Cardiac muscle cell (in vitro differentiated cells and primary cell): ENCODE measurements at places on chromosomes 2 and 18. TPM values are rescaled to one million over a fixed set of nuclear protein-coding genes. Genes with fewer than 3 reads are reported as not detected.
A peak's percentile ranks its signal among the peaks of the same experiment; 100 is the strongest.

BMP10 gene
- total RNA-seq = 0.46 and 0.95 TPM in 2 replicates

PLEKHH2 gene
- total RNA-seq = 0.32 and 1.0 TPM in 2 replicates

CYP27C1 gene
- total RNA-seq = 1.5 and 1.6 TPM in 2 replicates

ACTG2 gene
- total RNA-seq = 0.42 and 4.0 TPM in 2 replicates

ATOH8 gene
- total RNA-seq = 10.6 and 12.6 TPM in 2 replicates

MARCO gene
- total RNA-seq = not detected in 2 replicates

DNA sequence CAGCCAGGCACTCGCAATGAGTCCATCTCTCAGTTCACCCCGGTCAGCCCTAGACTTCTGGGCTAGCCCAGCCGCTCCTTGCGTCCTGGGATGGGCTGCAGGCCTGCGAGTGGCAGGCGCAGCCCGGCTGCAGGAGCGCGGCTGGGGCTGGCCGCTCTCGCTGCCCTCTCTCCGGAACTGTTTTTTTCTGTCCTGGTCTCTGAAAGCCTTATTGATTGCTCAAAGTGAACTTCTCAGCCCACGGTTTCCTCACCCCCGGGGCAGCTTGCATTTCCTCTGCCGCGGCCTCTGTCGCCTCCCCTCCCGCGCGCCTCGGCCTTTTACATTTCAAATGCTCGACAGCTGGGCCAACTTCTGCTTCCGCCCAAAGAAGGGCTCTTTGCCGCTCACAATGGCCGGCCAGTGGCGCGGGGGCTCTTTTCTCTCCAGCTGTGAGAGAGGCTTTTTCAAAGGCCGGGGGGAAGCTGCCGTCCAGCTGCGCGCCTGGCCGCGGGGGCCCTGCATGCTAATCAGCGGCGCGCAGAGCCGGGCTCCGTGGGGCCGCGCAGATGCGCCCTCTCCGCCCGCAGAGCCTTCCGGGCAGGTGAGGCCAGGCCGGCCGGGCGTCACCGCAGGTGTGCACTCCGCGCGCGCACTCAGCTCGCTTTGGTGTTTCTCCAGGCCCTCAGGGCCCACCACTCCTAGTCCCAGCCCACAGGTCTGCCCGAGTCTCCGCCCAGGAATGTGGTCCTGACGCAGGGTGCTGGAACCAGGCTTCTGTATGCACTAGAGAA lies 513.8 kb downstream of the RNF144A start:
- no peaks in the 10 kb centered on the region for H3K36me3 ChIP-seq
- H3K27ac ChIP-seq = no peak overlapping the region
- no peaks in the 10 kb centered on the region for H3K27me3 ChIP-seq
- peak; percentile 5 for DNase-seq
- H3K4me3 ChIP-seq = peak overlapping the region; percentile 22

- no peak overlapping the region for H3K27ac ChIP-seq
- peaks cover 13% of the 10 kb centered on the region for H3K36me3 ChIP-seq
- no peak for DNase-seq
- no peaks in the 10 kb centered on the region for H3K27me3 ChIP-seq
- H3K4me1 ChIP-seq = no peaks in the 10 kb centered on the region
- H3K4me3 ChIP-seq = no peak overlapping the region
These were observed 95.9 kb upstream of the IL1R2 start for GRCh38 chr2:101895819-101896322.

DNA sequence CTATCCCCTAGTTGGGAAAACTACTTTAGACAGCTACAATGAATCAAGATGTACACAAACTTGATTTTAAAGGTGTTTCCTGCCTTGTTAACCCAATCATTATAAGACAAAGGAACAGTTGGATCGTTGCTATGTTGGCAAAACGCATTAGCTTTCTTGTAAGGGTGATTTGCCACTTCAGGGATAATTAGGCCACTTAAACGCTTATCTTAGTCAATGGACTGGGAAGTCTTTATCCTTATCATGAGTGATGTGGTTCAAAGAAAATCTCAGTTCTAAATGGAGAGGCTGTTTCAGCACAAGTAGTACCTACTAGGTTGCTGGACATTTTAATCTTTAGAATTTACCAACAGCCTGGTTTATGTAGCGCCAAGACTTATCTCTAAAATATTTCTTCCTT lies 406.1 kb upstream of the MEX3C start:
- no peaks in the 10 kb centered on the region for H3K36me3 ChIP-seq
- no peak overlapping the region for H3K4me3 ChIP-seq
- H3K4me1 ChIP-seq = peaks cover 4% of the 10 kb centered on the region
- peaks cover 78% of the 10 kb centered on the region for H3K27me3 ChIP-seq

- DNase-seq = no peak
- no peaks in the 10 kb centered on the region for H3K27me3 ChIP-seq
- no peaks in the 10 kb centered on the region for H3K36me3 ChIP-seq
- no peak overlapping the region for H3K4me3 ChIP-seq
These were observed 43.5 kb downstream of the MFSD6 start for GRCh38 chr2:190451561-190452176.

DNA sequence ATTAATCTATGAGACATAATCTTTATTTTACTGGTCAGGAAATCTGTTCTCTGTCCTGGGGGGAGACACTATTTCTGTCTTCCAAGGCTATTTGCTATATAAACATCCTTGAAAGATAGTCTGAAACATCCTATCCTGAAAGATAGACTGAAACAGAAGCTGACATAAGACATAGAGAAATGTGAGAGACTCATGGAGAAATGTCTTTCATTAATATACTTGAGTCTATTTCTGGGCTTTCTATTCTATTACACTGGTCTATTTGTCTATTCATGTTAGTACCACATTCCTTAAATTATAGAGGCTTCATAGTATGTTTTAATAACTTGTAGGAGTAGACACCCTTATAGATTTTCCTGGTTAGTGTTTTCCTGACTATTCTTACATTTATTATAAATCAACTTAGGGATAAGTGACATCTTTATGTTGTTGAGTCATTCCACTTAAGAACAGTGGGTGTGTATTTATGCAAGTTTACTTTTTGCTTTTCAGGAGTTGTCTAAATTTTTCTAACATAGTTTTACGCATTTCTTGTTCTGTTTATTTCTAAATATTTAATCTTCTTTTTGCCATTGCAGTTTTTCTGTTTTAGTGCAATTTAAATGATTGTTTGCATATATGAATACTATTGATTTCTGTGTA lies 244.9 kb upstream of the ZSWIM2 start:
- no peaks in the 10 kb centered on the region for H3K36me3 ChIP-seq
- DNase-seq = no peak
- no peak overlapping the region for H3K27ac ChIP-seq
- no peaks in the 10 kb centered on the region for H3K4me1 ChIP-seq
- H3K4me3 ChIP-seq = no peak overlapping the region

DNA sequence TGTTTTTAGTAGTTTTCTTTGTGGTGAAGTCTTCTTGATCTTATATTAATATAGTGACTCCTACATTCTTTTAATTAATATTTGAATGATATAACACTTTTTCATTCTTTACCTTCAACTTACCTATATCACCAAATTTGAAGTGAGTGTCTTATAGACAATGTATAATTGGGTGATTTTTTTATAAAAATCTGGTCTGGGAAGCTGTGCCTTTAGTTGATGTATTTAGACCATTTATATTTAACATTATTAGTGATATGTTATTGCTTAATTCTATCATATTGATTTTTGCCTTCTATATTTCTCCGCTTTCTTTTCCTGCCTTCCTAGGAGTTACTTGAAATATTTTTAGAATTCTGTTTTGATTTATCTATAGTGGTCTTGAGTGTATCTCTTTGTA lies 16.4 kb downstream of the TMEM182 start:
- no peaks in the 10 kb centered on the region for H3K36me3 ChIP-seq
- peaks cover 5% of the 10 kb centered on the region for H3K4me1 ChIP-seq
- no peak overlapping the region for H3K27ac ChIP-seq
- H3K4me3 ChIP-seq = no peak overlapping the region

- no peak overlapping the region for H3K4me3 ChIP-seq
- no peaks in the 10 kb centered on the region for H3K27me3 ChIP-seq
- DNase-seq = no peak
- H3K36me3 ChIP-seq = no peaks in the 10 kb centered on the region
- H3K4me1 ChIP-seq = peaks cover 4% of the 10 kb centered on the region
- H3K27ac ChIP-seq = peak overlapping the region; percentile 28
These were observed 318.5 kb downstream of the HRH4 start for GRCh38 chr18:24778810-24779418.

DNA sequence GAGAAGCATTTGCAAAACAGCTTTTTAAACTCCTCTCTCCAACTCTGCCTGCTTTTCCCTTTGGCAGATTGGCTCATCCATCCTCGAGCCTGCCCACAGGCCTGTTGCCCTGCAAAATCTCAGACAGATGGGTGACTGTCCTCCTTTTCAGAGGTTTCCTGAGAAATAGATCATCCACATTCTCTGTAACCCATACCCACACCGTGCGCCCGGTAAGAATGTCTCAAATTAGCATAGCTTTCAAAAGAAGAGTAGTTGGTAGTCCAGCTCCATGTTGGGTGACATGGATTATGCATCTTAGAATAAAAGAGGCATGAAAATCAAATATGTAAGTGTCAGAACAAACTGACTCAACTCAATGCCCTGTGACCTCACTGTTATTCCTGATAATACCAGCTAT lies 457.9 kb downstream of the TSN start:
- no peak overlapping the region for H3K4me3 ChIP-seq
- H3K27ac ChIP-seq = no peak overlapping the region
- no peaks in the 10 kb centered on the region for H3K4me1 ChIP-seq
- no peaks in the 10 kb centered on the region for H3K27me3 ChIP-seq

DNA sequence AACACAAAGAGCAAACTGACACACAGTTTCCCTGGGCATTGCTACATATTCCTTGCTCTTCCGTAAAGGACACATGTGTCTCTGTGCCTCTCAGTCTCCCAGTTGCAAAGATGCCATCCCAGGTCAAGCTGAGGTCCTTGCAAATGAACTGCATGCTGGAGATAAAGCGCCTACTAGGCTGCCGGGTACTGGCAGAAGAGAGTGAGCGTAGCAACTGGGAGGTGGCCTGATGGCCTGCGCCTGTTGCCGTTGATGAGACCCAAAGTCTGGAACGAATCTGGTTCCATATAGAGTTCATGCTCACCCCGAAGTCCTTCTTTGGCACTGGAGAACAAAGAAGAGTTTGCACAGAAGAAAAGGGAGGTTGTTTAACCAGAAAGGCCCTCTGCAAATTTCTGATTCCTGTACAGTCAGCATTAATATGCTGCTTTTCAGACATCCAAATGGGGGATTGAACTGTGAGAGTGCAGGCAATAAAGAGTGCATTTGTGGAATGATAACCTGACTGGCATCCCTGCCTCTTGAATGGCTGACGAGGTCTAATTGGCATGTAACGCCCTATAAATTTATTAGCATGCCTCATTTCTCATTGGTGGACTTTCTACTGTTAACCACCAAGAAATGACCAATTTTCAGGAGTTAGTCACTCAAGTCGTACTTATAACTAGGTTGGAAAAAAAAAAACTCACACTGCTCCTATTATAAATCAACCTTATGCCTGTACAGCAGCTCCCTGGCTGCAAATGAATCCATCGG lies 78.7 kb downstream of the GBX2 start:
- H3K36me3 ChIP-seq = no peaks in the 10 kb centered on the region
- H3K4me3 ChIP-seq = no peak overlapping the region
- no peak for DNase-seq
- peaks cover 17% of the 10 kb centered on the region for H3K4me1 ChIP-seq
- H3K27ac ChIP-seq = no peak overlapping the region

DNA sequence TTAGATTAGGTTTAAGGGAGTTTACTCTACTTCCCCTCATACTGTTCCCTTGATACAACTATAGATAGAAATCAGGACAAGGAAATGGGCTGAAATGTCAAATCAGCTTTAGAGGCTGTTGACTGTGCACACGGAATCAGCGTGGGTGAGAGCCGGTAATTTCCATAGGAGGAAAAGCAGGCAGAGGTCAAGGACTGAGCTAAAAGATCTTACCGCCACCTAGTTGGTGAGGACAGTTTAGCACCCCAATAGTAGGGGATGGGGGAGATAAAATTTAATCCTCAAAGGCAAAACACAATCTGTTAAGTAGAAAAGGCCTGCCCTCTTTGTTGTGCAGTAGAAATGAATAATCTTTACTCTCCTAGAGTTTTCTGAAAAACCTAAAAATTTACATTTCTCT lies 1154.5 kb upstream of the CHAC2 start:
- H3K36me3 ChIP-seq = no peaks in the 10 kb centered on the region
- H3K4me3 ChIP-seq = no peak overlapping the region
- DNase-seq = no peak
- H3K27ac ChIP-seq = no peak overlapping the region
- H3K27me3 ChIP-seq = no peaks in the 10 kb centered on the region

DNA sequence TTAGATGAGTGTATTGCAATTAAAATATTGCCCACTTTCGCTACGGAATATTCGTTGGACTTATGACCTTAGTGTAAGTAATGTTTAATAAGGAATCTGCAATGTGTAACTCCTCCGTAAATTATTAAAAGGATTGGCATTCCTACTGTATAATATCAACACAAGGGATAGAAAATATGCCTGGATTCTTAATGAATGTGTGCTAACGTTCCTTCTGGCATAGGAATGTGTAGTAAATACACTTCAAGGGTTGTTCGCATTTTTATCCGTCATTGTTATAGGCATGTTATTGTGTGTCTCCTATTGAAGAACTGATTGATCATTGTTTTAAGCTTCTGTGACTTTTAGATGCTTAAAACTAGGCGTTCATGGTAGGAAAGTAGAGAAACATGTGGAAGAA lies 134.5 kb downstream of the NEDD4L start:
- no peak overlapping the region for H3K27ac ChIP-seq
- H3K36me3 ChIP-seq = no peaks in the 10 kb centered on the region
- no peaks in the 10 kb centered on the region for H3K4me1 ChIP-seq
- no peak overlapping the region for H3K4me3 ChIP-seq
- no peaks in the 10 kb centered on the region for H3K27me3 ChIP-seq
- DNase-seq = no peak

DNA sequence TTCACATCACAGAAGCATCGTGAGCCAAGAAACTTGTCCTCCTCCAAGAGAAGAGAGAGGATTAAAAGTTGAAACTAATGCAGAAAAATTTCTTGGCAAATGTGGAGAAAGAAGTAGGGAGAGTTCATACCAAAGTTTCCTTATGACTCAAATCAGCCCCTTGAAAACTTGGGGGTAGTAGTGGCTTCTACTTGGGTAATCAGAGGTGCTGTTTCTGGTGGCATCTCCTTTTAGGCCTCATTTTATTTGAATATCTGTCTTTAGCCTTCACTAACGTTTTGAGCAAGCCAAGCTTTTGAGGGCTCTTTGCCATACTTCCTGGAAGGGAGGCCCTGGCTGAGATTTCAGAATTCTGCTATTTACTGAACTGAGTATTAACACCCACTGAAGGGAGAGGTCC lies 515.3 kb upstream of the MEX3C start:
- DNase-seq = no peak
- no peak overlapping the region for H3K27ac ChIP-seq
- no peaks in the 10 kb centered on the region for H3K4me1 ChIP-seq
